NCI-H1694 (cell line): ENCODE measurements at places on chromosomes 3 and 15.

GRCh38 chr15:33068007-33068481 lies 126.5 kb downstream of the FMN1 start:
- DNase-seq: no peak

GRCh38 chr3:50156549-50157493 lies 1.7 kb downstream of the SEMA3F start:
- DNase-seq: no peak

GRCh38 chr15:41950489-41950888 lies 21.9 kb downstream of the EHD4 start:
- DNase-seq: no peak

GRCh38 chr3:124292329-124292728 lies 300.4 kb upstream of the ROPN1 start:
- DNase-seq: no peak

- no peak for DNase-seq
These were observed 335.2 kb upstream of the MCTP2 start for GRCh38 chr15:93895976-93896770.

DNA sequence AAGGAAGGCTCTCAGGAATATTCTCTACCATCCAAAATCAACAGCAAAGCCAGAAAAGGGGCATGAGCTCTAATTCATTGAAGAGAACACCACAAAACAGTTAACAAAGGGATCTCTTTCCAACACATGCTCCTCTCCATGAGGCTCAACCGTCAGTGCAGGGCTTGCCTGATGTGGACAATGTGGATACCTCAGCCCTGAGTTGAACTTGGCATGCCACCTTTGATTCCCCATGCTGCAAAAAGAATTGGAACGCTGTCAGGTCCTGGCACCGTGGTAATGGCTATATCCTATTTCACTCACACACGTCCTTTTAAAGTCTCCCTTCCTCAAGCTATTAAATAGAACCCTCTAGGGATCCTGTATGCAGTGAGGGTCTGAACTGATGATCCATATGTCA lies 30.7 kb upstream of the IP6K2 start:
- DNase-seq: no peak
